ENCODE measurements at places on chromosomes 1 and 21.

- DNase-seq: no peak
Observed at GRCh38 chr21:30081506-30081905, 85.1 kb downstream of the CLDN17 start.

GRCh38 chr1:9020305-9020704 lies 5.9 kb downstream of the SLC2A7 start:
- no peak for DNase-seq

DNA sequence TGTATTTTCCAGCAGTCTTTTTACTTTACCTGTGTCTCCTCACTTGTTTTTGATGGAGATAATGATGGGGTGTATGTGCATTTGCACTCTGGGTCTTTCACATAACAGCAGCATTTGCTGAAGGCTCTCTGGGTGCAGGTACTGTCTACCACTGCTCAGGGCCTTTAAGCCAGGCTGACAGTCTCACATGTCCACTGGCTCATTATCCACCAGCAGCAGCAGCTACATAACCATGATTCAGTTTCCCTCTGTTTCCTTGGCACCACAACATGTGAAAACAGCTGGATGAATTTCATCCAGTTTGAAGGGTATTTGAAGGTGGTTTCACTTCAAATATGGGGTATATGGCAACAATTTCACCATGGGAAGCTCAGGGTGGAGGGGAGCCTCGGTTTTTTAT lies 41.2 kb upstream of the ROR1 start:
- DNase-seq: no peak

DNA sequence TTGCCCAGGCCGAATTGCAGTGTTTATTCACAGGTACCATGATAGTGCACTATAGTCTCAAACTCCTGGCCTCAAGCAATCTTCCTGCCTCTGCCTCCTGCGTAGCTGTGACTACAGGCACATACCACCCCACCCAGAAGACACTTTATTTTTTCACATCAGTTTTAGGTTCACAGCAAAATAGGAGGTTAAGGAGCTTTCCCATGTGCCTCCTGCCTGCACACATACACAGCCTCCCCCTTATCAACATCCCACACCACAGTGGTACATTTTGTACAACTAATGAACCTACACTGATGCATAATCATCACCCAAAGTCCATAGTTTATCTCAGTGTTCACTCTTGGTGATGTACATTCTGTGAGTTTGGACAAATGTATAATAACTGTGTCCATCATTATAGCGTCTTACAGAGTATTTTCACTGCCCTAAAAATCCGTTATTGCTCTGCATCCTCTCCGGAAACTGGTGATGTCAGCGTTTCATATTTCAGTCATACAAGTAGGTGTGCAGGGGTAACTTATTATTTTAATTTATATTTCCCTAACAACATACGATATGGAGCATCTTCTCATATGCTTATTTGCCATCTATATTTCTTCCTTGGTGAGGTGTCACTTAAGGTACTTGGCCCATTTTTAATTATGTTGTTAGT lies 23.2 kb downstream of the OR13G1 start:
- DNase-seq: no peak

- DNase-seq: no peak
Observed at GRCh38 chr1:162612606-162613400, 19.5 kb upstream of the DDR2 start.

- no peak for DNase-seq
Observed at GRCh38 chr21:20641241-20641640, 357.0 kb upstream of the NCAM2 start.

DNA sequence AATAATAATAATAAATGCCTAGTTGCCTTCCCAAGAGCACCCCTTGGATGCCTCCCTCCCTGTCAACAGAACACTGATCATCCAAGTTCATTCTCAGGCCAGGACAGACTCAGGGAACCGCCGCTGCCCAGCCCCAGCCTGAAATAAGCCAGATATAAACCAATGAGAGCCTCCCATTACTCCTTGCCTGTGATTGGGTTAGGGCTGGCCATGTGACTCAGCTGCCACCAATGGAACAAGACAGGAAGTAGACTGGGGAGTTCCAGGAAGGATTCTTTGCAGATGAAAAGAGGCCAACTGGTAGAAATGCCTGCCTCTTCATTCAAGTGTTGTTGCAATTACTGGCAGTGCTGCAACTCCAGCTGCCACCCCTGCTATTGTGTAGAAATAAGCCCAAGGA lies 146.4 kb upstream of the TIAM1 start:
- DNase-seq: no peak

- no peak for DNase-seq
Observed at GRCh38 chr1:159869173-159869572, 6.7 kb upstream of the VSIG8 start.

- no peak for DNase-seq
Observed at GRCh38 chr21:17491716-17492414, 21.0 kb upstream of the CXADR start.

- no peak for DNase-seq
Observed at GRCh38 chr1:116497656-116498055, 73.2 kb downstream of the CD58 start.

- no peak for DNase-seq
Observed at GRCh38 chr1:89737985-89738510, 82.8 kb upstream of the LRRC8D start.

DNA sequence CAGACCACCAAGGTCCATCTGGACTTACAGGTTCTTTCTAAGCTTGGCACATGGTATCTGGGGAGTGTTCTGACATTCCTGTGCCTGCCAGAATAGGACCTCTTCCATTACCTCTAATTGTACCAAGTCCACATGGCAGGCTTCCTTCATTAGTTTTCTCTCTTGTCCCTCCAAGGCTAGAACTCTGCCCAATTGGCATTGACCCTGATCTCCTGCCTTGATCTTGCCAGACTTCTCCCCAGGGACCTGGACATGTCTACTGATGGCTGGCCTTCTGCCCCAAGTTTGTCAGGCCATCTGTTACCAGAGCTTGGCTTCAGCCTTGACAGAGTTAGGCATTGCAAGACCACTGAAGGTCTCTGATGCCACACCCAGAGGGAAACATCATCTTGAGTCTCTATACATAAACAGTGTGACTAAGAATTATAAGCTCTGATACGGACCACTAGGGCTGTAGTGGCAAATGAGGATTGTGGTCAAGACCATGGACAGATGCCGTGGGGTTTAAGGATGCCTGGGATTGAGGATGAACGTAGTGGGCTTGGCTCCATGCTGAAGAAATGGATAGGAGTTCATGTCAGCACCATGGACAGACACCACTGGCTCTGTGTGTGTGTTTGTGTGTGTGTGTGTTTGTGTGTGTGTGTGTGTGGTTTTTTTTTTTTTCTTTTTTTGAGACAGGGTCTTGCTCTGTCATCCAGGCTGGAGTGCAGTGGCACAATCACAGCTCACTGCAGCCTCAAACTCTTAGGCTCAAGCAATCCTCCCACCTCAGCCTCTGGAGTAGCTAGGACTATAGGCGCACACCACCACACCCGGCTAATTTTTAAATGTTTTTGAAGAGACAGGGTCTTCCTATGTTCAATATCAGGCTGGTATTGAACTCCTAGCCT lies 19.5 kb upstream of the PSMB2 start:
- no peak for DNase-seq

DNA sequence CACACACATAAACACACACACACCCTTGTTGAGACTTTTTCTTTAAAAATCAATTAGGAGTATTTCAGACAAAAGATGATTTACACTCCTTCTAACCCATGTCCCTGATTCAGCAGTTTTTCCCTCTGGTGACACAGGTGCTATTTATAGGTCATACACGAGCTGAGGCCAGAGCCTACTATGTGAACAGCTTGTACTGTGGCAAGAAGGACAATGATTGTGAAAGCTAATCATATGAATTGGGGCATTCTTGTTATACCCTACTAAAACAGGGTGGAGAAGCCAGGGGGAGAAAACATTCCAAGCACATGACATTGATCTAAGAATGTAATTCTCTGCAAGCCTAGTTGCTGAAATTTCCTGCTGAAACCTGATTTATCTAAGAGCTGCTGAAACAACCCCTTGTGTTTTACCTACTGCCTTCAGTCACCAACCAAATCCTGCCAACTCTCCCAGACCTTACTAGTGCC lies 60.3 kb downstream of the XCL1 start:
- DNase-seq: no peak

- DNase-seq: no peak
Observed at GRCh38 chr1:53076165-53076564, 14.2 kb downstream of the PODN start.

DNA sequence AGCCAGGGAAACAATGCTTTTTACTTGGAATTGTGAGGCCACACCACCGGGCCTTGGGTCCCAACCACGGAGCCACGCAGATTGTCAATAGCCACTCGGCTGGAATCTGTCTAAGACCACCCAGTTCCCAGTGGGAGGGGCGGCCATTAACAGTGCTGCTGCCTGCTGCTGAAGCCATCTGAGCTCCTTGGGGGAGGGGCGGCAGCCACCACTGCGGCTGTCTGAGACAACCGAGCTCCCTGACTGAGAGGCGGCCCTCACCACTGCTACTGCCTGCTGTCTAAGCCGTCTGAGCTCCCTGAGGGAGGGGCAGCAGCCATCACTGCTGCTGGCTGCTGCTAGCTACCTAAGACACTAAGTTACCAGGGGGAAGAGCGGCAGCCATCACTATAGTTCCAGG lies 64.3 kb downstream of the DMRTA2 start:
- DNase-seq: no peak

- DNase-seq: no peak
Observed at GRCh38 chr1:116726872-116727820, 27.1 kb upstream of the CD2 start.

DNA sequence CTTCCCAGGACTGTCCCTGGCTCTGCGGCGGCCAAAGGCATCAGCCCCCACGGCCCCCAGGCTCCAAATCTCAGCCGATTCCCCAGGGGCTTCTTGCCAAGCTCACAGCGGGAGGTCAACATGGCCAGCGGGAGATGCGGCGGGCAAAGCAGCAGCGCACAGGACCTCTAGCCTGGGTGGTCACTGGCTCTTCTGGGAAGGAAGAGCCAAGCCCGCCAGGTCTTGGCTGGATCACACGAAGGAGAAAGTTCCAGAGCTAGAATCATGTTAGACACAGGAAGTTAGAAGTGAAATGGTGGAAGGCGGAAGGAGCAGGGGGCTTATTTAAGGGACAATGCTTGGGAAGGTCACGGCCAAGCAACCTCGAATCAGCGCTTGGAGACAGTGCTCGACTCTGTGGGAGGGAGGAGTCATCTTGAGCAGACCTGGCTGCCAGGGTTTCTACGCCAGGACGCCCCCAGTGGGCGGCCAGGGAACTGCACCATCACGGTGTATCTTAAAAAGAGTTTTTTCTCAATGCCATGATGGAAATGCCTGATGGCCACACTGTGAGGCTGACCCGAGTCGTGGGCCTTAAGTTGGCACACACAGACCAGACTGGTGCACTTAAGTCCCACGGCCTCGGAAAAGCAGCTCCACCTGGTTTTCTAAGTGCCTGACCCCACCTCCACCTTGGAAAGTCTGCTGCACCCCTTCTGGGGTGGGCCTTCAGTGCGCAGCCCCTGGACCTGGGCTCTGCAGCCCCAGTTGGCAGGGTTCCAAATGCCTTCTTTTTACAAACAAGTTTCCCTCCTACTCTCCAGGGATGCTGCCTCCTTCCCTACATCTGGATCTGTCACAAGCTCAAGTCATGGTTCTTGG lies 29.3 kb downstream of the SLC66A1 start:
- peak; percentile 20 for DNase-seq

- DNase-seq: no peak
Observed at GRCh38 chr1:19340387-19340937, 28.3 kb downstream of the SLC66A1 start.

Data from NCI-H2081 (cell line).